ENCODE measurements at places on chromosomes 16 and 17.

GRCh38 chr16:53130159-53131049 is 75.6 kb downstream of the CHD9 start:
- peak; percentile 80 for DNase-seq

GRCh38 chr17:77373299-77374169 is 232.8 kb downstream of the SEC14L1 start:
- no peak for DNase-seq

GRCh38 chr17:65743308-65743655 is 181.8 kb upstream of the AXIN2 start:
- no peak for DNase-seq

- no peak for DNase-seq
Observed at GRCh38 chr16:89575247-89576152, at the start of gene CPNE7. Gene CPNE7 (plus strand): TSS chr16:89575758. CDS start chr16:89575898, 140 bp downstream.

DNA sequence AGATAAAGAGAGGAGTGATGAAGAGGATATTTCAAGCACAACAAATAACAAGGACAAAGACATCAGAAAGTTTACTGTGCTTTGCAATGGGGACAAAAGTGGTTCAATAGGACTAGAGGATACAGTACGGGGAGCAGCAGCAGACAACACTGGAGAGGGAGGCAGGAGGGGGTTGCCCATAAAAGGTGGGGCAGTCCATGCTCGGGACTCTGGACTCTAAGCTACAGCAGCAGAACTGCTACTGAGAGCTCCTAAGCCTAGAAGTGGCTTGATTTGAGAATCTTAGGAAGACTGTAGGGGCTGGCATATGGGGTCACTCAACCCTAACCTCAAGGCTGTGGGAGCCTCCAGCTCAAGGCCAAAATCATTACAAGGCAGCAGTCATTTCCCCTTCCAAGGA is 62.2 kb downstream of the C17orf67 start:
- no peak for DNase-seq

DNA sequence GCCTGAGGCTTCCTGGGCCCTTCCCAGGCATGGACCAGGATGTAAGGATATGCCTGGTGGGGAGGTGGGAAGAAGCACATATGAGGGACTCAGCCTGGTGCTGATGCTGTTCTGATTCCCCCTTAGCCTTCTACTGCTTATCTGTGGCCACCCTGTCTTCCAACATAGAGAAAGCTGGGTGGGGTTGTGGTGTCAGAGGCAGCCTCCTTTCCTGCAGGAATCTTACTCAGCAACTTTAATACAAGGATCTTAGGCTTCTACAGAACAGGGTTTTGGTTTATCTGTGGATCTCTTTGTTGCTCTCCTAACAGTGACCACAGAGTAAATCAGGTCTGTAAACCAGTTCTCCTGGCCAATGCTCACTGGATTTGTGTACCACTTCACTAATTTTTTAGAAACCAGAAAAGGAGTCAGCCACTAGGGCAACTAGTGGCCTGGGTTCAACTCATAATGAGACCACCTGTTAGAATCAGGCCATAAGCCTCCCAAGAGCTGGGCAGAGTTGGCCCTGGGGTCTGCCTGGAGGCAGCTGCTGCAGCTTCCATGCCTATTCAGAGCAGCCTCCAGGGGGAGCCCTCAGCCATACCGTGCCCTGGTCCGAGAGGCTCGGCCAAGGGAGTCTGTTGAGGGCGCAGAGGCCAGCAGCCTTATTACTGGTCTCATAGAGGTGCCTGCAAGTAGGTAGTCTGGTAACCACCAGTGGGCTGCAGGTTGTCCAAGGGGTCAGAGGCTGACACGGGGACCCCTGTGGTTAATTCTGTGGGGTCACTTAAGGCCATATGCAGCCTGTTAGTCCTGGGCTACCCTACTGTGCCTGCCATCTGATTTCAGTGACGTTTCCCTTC is 7.1 kb downstream of the HAS3 start:
- peak; percentile 30 for DNase-seq

DNA sequence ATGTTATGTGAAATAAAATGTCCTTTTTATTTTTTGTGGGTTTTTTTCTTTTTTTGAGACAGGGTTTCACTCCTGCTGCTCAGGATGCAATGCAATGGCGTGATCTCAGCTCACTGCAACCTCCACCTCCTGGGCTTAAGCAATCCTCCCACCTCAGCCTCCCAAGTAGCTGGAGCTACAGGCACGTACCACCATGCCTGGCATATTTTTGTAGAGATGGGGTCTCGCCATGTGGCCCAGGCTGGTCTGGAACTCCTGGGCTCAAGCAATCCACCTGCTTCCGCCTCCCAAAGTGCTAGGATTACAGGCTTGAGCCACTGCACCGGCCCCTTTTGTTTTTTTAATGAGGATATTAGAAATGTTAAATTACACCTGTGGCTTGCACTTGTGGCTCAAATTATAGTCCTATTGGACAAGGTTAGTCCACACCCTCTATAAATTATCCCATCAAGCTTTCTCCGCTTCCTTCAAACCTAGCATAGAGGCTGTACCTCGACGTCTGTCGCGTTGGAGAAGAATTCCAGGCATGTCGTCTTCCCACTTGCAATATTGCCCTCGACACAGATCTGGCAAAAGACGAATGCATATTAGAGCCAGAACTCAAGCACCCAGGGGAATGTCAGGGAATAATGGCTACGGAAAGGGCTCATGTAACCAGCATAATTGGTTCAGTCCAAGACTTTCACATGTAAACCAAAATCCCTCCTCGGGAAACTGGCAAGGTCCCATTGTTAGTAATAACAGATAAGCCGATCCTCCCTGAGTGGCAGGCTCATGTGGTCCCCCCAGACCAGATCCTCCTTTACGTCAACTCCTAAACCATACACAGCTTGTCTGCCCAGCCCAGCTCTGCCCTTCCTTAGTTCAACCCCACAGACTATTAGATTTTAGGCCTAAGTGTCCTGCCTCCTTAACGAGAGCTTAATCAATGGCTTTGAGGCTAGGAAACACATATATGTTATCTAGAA is 8.2 kb downstream of the TK2 start:
- no peak for DNase-seq

GRCh38 chr16:48491517-48491916 is 106.3 kb upstream of the SIAH1 start:
- no peak for DNase-seq

GRCh38 chr16:53949715-53950410 is 245.9 kb downstream of the FTO start:
- DNase-seq, result no peak

- peak; percentile 18 for DNase-seq
Observed at GRCh38 chr17:7437950-7438614, 1.2 kb upstream of the FGF11 start.

DNA sequence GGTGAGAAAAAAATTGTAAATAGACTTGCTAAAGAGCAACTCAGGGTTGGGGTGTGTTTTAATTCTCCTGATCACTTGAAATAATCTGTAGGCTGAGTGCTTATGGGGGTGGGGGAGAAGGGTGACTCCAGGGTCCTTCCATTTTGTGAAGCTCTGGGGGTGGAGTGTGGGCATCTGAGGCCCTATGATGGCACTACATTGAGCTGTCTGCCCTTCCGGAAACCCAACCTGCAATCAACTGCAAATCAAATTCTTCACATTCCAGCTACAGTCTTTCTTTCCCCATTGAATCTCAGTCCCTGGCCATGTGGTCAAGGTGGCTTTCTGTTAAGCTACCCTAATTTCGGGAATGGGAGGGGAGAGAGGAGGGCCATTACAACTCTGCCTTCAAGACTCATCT is 6.0 kb upstream of the CDC6 start:
- no peak for DNase-seq

DNA sequence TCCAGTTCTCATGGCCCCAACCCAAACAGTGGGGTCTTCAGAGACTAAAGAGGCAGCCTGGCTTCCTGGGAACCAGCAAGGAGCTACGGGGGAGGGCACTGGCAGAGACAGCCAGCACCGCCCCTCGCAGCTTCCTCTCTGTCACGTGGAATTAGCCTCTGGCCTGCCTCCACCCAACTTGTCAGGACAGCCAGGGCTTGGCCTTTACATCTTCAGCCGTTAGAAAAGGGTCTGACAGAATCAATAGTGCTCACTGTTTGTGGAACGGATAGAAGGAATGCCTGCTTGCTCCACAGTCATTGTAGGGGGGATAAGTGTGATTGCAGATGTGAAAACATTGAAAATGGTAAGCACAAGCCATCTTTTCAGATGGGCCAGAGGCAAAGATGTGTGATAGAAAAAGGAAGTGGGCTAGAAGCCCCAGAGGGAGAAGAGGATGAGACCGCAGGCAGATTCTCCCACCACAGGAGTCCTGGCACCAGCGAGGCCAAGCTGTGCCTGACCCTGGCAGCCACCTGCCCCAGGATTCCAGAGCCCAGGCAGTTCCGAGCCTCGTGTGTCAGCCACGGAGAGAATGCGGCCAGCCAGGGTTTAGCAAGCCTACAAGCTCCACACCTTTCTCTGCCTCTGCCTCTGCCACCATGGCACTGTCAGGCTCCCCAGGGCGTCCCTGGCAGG is 18.6 kb downstream of the GRIN2C start:
- no peak for DNase-seq

- no peak for DNase-seq
Observed at GRCh38 chr17:8520981-8521380, 85.3 kb downstream of the NDEL1 start.

DNA sequence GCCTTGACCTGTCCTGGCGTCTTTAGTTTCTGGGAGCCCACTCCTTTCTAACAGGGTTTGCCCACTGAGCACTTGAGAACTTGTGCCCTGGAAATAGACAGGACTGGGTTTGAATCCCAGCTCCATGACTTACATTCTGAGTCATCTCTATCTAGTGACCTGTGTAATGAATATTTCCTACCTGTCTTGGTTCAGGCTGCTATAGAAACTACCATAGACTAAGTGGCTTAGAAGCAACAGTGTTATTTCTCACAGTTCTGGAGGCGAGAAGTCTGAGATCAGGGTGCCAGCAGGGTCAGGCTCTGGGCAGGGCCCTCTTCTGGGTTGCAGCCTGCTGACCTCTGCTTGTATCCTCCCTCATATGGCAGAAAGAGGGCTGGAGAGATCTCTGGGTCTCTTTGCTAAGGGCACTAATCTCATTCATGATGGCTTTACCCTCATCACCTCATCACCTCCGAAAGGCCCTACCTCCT is 110.7 kb upstream of the DHX40 start:
- no peak for DNase-seq

DNA sequence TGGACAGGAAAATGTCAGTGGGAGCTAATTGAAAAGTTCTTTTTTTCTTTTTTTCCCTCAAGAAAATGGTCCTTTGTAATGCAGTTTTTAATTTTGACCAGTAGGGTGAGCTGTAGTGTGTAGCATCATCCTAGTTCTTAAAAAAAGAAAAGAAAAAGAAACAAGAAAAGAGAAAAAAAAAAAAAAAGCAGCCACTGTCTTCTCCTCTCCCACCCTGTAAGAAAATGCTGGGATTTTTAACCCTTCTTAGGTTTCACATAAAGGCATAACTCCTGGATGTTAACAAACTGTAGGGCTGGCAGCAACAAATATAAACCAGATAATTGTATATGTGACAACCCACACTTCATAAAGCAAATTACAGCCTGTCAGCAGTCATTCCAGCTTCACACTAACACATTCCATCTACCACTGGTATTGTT is 78.1 kb downstream of the SKAP1 start:
- no peak for DNase-seq

DNA sequence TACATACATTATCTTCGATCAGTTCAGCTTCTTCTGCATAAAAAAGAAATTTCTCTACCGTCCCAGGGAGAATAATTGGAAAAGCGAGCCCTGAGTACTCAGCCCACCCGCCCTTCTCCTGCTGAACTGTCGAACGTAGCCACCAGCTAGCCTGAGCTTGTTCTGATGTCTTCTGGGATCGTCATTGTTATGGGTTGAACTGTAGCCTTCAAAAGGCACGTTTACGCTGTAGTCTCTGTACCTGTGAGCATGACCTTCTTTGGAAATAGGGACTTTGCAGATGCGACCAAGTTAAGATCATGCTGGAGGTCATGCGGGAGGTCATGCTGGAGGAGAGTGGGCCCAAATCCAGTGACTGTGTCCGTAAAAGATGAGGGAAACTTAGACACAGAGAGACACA is 86.2 kb downstream of the CMIP start:
- no peak for DNase-seq

DNA sequence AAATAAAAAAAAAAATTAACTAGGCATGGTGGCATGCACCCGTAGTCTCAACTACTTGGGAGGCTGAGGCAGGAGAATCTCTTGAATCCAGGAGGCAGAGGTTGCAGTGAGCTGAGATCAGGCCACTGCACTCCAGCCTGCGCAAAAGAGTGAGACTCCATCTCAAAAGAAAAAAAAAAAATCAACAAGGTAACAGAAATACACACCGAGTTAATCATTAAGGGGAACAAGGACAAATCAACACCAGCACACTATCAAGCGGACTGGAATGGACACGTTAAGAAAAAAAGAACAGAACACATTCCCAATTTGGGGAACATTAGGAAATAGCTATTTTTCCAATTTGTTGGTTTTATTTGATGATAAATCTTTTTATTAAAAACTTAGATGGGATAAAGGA is 28.4 kb upstream of the GLG1 start:
- DNase-seq, result no peak

GRCh38 chr16:28845293-28845692 is 855 bp downstream of the TUFM start:
- no peak for DNase-seq

DNA sequence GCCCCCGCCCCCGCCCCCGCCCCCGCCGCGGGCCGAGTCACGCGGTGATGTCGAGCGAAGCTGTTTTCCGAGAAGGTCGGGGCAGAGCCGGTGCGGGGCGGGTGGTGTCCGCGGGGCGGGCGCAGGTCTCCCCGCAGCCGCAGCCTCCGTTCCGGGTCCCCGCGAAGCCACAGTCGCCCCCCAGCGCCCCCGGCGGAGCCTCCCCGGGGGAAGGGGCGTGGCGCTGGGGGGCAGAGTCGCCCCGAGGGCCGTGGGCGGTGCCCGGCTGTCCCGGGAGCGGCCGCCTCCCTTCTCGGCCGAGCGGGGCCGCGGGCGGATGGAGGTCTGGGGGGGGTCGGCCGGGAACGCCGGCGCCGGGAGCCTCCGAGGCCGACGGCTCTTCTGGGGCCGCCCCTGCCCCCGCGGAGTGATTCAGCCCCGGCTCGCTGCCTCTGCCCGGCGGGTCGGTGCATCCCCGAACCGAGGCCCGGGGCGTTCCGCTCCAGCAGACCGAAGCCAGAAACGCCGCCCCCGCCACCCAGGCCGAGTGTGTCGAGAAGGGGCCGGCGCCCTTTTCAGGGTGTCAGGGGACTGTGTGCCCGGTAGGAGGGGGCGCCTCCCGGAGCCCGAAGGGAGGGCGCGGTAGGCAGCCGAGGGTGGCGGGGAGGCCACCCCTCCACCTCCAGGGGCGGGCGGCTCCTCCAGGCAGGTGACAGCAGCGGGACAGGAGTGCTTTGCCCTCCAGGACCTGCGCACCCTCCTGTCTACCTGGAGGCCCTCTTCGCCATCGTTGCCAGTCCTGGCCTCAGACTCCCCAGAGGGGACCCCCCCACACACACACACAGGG is 1.7 kb downstream of the METRNL start:
- no peak for DNase-seq
